Mucosa of descending colon (tissue), 3 donors: ENCODE measurements at places on chromosomes 7 and 10. TPM values are rescaled to one million over a fixed set of nuclear protein-coding genes. Genes with fewer than 3 reads are reported as not detected.

- peak; percentile 63 for DNase-seq
These were observed 1.0 kb upstream of the CBLL1 start for GRCh38 chr7:107742678-107743566.

GRCh38 chr10:66591865-66592264 lies 334.0 kb upstream of the LRRTM3 start:
- DNase-seq, result no peak

DNA sequence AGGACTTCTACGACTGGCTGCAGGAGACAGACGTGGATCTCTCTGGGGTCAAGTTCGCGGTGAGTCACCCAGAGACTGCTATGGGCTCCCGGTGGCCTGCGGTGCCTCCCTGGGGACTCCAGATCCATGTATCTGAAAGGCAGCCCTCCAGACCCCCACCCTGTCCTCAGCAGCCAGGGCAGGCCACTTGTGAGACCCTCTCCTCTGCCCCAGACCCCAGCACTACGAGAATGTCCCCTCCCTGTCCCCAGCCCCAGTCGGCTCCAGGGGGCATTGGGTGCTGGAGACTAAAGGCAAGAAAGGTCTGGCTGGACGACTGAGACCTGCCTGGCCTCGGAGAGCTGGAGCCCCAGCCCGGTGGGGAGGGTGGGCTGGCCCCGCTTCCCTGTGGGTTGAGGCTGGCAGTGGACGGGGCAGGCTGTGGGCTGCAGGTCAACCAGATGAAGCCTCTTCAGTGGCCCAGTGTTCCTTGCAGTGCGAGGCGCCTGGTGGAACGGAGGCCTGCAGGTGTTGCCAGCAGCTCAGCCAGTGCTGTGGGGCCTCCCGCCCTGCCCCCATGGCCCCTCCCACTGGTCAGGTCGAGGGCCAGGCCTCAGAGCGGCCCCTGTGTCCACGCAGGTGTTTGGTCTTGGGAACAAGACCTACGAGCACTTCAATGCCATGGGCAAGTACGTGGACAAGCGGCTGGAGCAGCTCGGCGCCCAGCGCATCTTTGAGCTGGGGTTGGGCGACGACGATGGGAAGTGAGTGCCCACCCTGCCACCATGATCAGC lies 13.8 kb downstream of the TMEM120A start:
- DNase-seq, result no peak

- DNase-seq, result no peak
These were observed 23.2 kb downstream of the BET1 start for GRCh38 chr7:93980744-93981479.

GRCh38 chr7:142637240-142637639 lies 112.0 kb upstream of the PRSS1 start:
- no peak for DNase-seq

GRCh38 chr7:50456371-50457123 lies 6.4 kb upstream of the FIGNL1 start:
- DNase-seq, result no peak

DNA sequence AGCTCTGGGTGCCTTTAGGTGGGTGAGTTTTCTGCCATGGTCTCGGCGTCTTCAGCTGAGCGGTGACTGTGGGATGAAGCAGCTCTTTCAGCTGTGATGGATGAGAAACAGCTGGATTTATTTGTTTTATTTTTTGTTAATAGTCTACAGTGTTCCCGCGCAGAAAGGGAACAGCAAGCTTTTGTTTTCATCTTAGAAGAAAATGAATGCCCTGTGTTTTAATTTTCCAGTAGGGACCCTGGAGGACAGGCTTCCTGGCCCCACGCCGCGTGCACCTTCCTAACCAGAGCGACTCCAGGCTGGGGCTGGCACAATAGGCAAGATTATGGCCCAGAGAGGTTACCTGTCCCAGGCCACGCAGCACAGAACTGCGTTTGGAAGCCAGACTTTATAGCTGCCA lies 57.6 kb downstream of the GTF2IRD1 start:
- no peak for DNase-seq

DNA sequence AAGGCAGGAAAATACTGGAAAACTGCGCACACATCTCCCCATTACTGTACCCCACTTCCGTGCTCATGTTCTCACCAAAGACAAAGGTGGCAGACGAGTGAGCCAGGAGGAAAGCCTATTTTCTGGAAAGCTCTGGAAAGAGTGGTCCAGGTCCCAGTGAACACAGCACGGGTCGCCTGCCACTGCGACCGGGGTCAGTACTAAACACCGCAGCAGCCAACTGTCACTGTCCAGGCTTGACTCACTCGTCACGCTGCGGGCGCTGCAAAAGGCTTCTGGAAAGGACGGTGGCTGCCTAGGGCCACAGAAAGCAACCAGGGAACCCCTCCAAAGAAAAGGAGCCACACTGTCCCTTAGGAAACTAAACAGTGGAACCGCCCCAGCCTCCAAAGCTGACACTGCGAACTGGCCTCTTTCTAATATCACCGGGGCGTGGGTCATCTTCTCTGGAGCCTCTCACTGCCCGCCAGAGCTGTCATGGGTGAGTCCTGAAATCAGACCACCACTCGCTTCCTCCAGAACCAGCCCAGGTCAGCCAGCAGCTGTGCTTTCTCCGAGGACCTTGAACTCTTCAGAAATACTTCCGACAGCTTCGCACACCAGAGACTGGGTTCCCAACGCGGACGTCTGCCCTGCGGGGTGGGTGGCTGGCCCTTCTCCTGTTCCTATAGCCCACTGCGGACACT lies 4.0 kb downstream of the RADIL start:
- DNase-seq, result no peak

GRCh38 chr10:92052741-92053140 lies 129.2 kb downstream of the BTAF1 start:
- no peak for DNase-seq

GRCh38 chr7:86600506-86601290 lies 43.0 kb upstream of the GRM3 start:
- no peak for DNase-seq

EBLN1 gene
- not detected for total RNA-seq

MSRB2 gene
- total RNA-seq, result 49.8 TPM

TMEM196 gene
- 0.14 TPM for total RNA-seq

RAMP3 gene
- 9.0 TPM for total RNA-seq

OR6V1 gene
- not detected for total RNA-seq

EMX2 gene
- not detected for total RNA-seq

C10orf62 gene
- total RNA-seq, result not detected

CYP3A5 gene
- total RNA-seq, result 73.8 TPM
